ENCODE measurements at places on chromosomes 1 and 21.

DNA sequence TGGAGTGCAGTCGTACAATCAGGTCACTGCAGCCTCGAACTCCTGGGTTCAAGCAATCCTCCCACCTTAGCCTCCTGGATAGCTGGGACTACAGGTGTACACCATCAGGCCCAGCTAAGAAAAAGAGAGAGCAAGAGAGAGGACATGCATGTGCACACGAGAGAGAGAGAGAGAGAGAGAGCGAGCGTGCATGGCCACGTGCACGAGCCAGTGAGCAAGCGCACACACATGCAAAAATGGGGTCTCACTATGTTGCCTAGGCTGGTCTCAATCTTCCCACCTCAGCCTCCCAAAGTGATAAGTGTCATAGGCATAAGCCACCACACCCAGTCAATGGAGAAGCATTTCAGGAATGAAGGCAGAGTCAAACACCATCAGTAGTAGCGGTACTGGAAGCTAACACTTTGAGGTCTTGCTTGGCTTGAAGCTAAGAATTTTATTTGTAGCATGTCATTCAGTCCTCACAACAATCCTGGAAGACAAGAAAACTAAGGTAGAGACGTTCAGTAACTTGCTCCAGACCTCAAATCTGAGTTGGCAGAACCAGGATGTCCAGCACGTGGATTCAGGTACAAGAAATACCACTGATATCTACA is 14.5 kb downstream of the GNB1 start:
- DNase-seq: no peak

GRCh38 chr21:33011462-33011861 is 14.3 kb upstream of the OLIG2 start:
- no peak for DNase-seq

- no peak for DNase-seq
Measured at GRCh38 chr21:41228006-41228370, 60.0 kb downstream of the BACE2 start.

- DNase-seq: no peak
Measured at GRCh38 chr1:224681816-224682215, 65.7 kb downstream of the CNIH3 start.

DNA sequence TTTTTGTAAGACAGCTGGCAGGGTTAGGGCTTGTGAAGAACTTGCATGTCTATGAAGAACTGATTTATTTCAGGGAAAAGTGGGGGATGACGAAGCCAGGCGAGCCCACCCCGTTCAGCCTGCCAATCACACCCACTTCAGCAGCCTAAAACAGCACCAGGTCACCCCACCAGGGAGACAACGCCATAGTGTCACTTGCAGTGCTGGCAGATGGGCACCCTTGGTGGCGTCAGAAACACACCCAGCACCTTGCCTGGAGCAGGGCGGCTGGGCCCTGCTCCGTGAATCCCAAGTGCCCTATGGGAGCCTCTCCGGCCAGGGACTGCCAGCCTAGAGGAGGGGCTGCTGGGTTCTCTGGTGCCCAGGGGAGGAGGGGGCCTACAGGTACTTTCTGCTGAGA is 5.0 kb upstream of the NADK start:
- DNase-seq: no peak

DNA sequence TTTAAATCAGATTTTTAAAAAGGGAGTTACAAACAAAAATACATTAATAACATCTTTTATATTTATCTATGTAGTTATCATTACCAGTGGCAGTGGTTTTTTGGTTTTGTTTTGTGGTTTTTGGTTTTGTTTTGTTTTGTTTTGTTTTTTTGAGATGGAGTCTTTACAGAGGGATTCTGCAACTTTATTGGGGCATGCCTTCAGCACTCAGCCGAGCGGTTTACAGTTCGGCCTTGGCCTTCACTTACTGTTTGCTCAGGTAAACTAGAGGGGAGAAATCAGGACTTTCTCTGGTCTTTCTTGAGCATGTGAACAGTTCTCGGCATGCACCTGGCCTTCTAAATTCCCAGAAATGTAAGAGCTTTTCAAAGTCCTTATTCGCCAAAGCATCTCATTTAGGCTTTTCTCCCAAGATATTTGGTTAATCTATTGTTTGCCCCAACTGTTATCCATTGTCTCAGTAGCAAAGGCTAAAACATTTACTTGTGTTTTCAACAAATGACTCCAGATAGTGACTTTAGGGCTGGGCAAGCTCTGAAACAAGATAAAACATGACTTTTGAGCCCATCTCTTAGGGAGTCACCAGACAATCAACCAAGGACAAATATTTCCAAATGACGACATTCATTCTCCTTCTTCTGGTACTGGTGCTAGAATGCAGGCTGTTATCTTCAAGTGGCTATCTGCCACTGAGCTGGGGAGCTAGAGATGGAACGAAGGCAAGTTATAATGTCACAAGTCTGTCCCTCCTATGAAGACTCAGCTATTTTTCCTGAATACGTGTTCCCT is 48.4 kb upstream of the ADORA3 start:
- DNase-seq: peak; percentile 14

DNA sequence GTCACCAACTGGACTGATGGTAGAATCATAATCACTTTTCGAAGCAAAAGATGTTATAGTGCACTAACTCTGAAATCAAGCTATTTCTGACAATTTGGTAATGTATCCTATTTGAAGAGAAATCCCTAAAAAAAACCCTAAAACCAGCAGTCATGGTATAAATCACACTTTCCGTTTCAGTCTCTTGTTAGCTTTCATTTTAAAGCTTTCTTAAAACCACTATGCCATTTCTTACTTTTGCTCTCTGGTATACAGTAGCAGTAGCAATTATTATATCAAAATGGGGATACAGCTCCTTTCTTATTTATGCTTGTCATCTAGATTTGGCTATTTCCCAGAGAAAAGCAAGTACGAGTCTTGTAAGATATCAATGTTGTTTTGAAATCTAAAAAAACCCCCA is 323.3 kb downstream of the KCTD3 start:
- no peak for DNase-seq

DNA sequence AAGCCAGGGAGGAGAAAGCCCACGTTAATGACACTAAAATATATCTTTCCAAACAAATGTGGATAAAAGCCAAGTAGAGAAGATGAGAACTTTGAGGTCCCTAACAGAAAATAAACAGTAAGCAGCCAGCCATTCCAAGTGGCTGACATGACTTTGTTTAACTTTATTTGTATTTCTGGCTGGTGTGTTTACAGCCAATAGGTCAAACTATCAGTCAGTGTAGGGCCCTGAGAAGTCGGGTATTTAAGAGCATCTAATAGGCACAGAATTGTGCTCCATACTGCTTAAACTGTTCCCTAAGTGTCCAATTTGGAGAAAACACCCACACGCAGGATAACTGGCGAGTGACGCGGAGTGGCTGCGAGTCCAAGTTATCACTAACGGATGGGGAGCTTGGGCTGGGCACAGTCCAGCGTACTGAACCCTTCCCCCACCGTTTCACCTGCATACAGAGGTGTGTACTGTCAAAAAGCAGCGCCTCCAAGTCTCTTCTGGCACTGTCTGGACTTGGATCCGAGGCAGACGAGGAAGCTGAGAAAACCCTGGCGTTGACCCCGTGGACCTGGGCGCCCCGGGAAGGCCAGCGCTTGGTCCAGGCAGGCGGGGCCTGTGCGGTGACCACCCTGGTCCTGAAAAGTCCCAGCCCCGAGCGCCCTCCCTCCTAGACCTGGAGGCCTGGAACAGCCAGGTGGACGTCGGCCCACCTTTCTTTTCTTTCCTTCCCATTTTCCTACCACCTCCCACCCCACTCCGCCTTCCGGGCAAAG is 662 bp upstream of the LGALS8 start:
- DNase-seq: no peak

DNA sequence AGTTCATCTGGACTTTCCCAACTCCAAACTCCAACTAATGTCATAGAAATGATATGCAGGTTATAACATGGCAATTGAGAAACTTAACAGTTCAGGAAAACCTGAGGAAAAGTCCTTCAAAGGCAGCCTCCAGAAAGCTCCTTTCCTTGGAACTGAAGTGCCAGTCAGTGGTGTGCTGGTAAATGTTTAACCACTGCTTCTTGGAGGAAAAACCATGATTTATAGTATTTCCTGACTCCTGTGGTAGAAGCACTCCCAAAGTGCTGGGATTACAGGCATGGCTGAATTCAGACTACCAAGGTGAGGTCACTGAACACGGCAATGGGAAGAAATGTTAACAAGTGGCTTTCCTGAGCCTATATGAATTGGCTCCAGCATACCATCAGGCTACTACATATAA is 26.7 kb upstream of the ZNHIT6 start:
- DNase-seq: no peak

GRCh38 chr1:63326106-63326472 is 3.7 kb downstream of the FOXD3 start:
- DNase-seq: no peak

GRCh38 chr1:165119086-165119485 is 237.4 kb downstream of the LMX1A start:
- DNase-seq: no peak

DNA sequence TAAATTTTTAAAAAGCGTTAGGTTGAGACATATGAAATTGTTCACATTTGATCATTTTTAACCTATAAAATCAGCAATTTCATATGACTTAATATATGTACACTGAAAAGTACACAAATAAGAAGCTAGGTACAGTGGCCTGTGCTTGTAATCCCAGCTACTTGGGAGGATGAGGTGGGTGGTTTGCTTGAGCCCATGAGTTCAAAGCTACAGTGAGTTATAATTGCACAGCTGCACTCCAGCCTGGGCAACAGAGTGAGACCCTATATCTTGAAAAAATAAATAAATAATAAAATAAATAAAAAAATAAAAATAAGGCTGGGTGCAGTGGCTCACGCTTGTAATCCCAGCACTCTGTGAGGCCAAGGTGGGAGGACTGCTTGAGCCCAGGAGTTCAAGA is 5.2 kb upstream of the EPB41 start:
- no peak for DNase-seq

GRCh38 chr21:14602382-14602958 is 56.4 kb upstream of the SAMSN1 start:
- DNase-seq: no peak

GRCh38 chr21:45800339-45801080 is 157.0 kb downstream of the PCBP3 start:
- DNase-seq: peak; percentile 90

DNA sequence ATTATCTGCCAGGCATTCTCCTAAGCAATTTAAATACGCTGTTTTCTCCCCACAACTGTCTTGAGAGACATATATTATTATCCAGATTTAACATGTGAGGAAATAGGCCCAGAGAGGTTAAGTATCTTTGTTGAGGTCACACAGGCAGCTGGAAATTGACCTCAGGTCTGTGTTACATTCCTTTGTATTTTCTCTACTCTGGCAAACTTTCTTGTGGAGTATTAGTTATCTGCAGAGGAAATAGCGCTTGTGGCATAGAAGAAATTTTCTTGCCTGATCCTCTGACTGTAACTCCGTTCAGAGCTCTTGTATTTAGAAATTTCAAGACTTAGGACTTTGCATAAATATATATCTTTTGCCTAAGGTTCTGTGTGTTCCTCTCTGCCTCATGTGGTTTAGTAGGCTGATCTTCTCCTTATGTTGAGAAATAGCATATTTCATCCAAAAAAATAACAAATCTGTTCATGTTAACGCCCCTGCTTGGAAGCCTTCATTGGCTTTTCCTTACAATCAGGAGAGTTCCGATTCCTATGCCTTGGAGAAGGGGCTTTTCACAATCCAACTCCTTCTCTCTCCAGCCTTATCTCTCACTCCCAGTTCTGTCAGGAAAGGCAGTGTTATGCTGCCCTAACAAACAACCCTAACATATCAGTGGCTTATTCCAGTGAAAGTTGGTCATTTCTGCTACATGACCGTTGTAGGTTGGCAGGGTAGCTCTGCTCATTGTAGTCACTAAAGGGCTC is 2.5 kb upstream of the JUN start:
- DNase-seq: no peak
